ENCODE measurements at places on chromosomes 13 and 19. TPM values are rescaled to one million over a fixed set of nuclear protein-coding genes. Genes with fewer than 3 reads are reported as not detected.

DNA sequence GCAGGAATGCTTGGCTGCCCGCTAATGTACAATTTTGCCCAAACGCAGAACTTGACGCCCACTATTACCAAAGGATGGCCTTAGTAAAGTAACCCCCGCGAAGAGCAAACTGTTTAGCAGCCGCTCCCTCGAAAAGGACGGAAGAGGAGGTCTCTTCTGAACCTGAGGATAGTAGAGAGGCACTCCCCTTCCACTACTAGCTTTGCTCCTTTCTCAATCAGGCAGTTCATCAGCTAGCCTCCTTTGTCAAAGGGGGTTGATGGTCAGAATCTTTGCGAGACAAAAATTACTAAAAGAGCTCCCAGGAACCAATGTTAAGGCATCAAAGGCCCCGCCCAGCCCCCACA lies 534 bp downstream of the CAB39L start:
- H3K4me1 ChIP-seq: peaks cover 50% of the 10 kb centered on the region
- H3K4me3 ChIP-seq: peak overlapping the region; percentile 95

GRCh38 chr19:43489310-43489709 lies 15.2 kb downstream of the PHLDB3 start:
- no peaks in the 10 kb centered on the region for H3K27me3 ChIP-seq
- H3K4me3 ChIP-seq: no peak overlapping the region
- no peak overlapping the region for H3K27ac ChIP-seq
- DNase-seq: no peak
- peaks cover under 1% of the 10 kb centered on the region for H3K36me3 ChIP-seq

DNA sequence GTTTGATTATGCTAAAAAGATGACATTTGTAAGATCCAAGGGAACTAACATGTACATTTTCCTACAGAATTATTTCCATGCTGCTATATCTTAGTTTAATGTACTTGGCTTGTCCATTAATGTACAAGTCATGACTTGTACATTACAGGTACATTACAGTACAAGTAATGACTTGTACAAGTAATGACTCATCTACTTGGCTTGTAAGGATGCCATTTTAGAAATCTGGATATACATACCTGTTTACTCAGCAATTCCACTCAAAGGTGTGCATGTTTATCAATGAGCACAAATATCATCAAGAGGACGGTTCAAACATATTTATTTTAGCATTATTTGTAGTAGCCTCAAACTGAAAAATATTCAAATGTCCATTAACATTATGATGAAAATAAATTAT lies 87.0 kb upstream of the TRPC4 start:
- DNase-seq: no peak
- H3K4me3 ChIP-seq: no peak overlapping the region
- H3K27me3 ChIP-seq: no peaks in the 10 kb centered on the region
- H3K4me1 ChIP-seq: no peaks in the 10 kb centered on the region
- H3K36me3 ChIP-seq: no peaks in the 10 kb centered on the region

GRCh38 chr19:1000095-1000494 lies at the start of gene GRIN3B:
Gene GRIN3B (plus strand): TSS chr19:1000419. CDS start chr19:1000438, 19 bp downstream.
- DNase-seq: peak; percentile 73
- no peak within 1 kb of the TSS for H3K4me3 ChIP-seq
- H3K36me3 ChIP-seq: no peaks in the 10 kb centered on the region
- H3K27me3 ChIP-seq: peaks cover 34% of the 10 kb centered on the region
- H3K4me1 ChIP-seq: peaks cover 14% of the 10 kb centered on the region

GRCh38 chr19:11530432-11530831 lies 1.5 kb upstream of the ECSIT start:
- H3K4me1 ChIP-seq: peaks cover 27% of the 10 kb centered on the region
- H3K27me3 ChIP-seq: no peaks in the 10 kb centered on the region
- peak; percentile 35 for DNase-seq
- H3K36me3 ChIP-seq: peaks cover 4% of the 10 kb centered on the region
- no peak overlapping the region for H3K27ac ChIP-seq

DNA sequence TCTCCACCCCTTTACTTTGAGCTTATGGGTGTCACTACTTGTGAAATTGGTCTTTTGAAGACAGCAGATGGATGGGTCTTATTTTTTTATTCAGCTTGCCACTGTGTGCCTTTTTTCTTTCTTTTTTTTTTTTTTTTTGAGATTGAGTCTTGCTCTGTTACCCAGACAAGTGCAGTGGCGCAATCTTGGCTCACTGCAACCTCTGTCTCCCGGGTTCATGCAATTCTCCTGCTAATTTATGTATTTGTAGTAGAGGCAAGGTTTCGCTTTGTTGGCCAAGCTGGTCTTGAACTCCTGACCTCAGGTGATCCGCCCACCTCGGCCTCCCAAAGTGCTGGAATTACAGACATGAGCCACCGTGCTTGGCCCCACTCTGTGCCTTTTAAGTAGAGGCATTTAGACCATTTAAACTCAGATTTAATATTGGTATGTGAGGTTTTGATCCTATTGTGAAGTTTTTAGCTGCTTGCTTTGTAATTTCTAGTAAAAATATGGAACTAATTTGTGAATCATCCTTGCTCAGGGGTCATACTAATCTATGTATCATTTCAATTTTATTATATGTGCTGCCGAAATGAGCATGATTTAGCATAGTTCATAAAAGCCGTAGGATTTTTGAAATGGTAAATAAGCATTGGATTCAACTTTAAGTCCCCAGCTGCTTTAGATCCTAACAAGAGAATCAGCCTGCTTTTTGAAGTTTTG lies 584.5 kb downstream of the SLITRK1 start:
- H3K4me1 ChIP-seq: no peaks in the 10 kb centered on the region
- H3K27ac ChIP-seq: no peak overlapping the region
- no peak overlapping the region for H3K4me3 ChIP-seq
- no peaks in the 10 kb centered on the region for H3K36me3 ChIP-seq

GRCh38 chr13:53204598-53204997 lies 176.0 kb downstream of the OLFM4 start:
- H3K27me3 ChIP-seq: no peaks in the 10 kb centered on the region
- no peak overlapping the region for H3K27ac ChIP-seq
- H3K4me3 ChIP-seq: no peak overlapping the region
- no peak for DNase-seq
- no peaks in the 10 kb centered on the region for H3K4me1 ChIP-seq

- DNase-seq: no peak
- peak overlapping the region; percentile 96 for H3K27ac ChIP-seq
- no peak overlapping the region for H3K4me3 ChIP-seq
- peaks cover 55% of the 10 kb centered on the region for H3K4me1 ChIP-seq
Observed at GRCh38 chr13:40191186-40191980, 475.1 kb downstream of the FOXO1 start.

DNA sequence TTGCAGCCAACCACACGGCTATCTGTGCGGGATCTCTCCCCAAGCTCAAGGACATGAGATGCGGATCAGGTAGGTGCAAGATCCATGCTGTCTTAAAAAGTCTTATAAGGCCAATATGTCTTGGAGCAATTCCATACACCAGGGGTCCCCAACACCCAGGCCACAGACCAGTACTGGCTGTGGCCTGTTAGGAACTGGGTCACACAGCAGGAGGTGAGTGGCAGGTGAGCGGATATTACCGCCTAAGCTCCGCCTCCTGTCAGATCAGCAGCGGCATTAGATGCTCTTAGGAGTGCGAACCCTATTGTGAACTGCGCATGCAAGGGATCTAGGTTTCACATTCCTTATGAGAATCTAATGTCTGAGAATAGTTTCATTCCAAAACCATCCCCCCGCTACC lies 68.8 kb upstream of the ZNF599 start:
- DNase-seq: no peak
- no peak overlapping the region for H3K27ac ChIP-seq
- H3K4me1 ChIP-seq: no peaks in the 10 kb centered on the region

- no peak overlapping the region for H3K4me3 ChIP-seq
- DNase-seq: no peak
- H3K27ac ChIP-seq: no peak overlapping the region
- no peaks in the 10 kb centered on the region for H3K36me3 ChIP-seq
- H3K4me1 ChIP-seq: peaks cover 7% of the 10 kb centered on the region
Observed at GRCh38 chr19:17598953-17599352, 43.5 kb downstream of the COLGALT1 start.

DNA sequence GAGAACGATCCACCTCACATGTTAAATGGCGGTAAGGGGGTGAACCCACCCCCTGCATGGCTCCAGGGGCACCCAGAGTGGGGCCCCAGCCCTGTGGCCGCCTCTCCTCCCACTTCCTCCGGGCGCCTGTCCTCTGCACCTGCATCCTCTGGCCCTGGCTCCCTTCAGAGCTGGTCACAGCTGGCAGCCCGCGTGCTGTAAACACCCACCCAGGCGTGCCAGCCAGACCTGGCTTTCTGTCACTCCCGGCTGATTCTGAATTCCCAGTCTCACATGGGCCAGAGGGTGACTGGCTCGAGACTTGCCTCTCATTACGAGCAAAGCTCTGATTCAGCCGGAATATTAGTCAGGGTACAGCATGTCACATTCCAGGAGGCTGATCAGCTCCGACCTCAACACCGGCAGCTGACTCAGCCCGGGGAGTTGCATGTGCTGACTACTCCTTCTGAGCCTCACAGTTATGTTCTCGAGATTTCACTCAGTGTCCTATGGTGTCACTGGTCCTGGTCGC lies 75.1 kb downstream of the GNG7 start:
- H3K4me1 ChIP-seq: peaks cover 21% of the 10 kb centered on the region
- H3K27me3 ChIP-seq: no peaks in the 10 kb centered on the region

GRCh38 chr13:20403826-20404225 lies 121.8 kb downstream of the CRYL1 start:
- peaks cover 14% of the 10 kb centered on the region for H3K36me3 ChIP-seq
- no peaks in the 10 kb centered on the region for H3K27me3 ChIP-seq
- no peak for DNase-seq
- peaks cover 33% of the 10 kb centered on the region for H3K4me1 ChIP-seq

GRCh38 chr19:56740501-56740900 lies 68.9 kb upstream of the ZNF835 start:
- H3K27me3 ChIP-seq: no peaks in the 10 kb centered on the region
- no peak overlapping the region for H3K4me3 ChIP-seq
- no peak overlapping the region for H3K27ac ChIP-seq
- no peak for DNase-seq
- no peaks in the 10 kb centered on the region for H3K4me1 ChIP-seq

GRCh38 chr13:101492251-101492910 lies 39.9 kb downstream of the ITGBL1 start:
- peaks cover 4% of the 10 kb centered on the region for H3K27me3 ChIP-seq
- no peaks in the 10 kb centered on the region for H3K36me3 ChIP-seq
- no peak overlapping the region for H3K4me3 ChIP-seq
- H3K4me1 ChIP-seq: no peaks in the 10 kb centered on the region
- no peak for DNase-seq

- H3K4me3 ChIP-seq: no peak overlapping the region
- DNase-seq: no peak
- H3K4me1 ChIP-seq: no peaks in the 10 kb centered on the region
- no peak overlapping the region for H3K27ac ChIP-seq
- no peaks in the 10 kb centered on the region for H3K36me3 ChIP-seq
Observed at GRCh38 chr13:59478908-59479307, 684.8 kb downstream of the DIAPH3 start.

- no peak overlapping the region for H3K4me3 ChIP-seq
- H3K36me3 ChIP-seq: peaks cover 94% of the 10 kb centered on the region
- H3K4me1 ChIP-seq: no peaks in the 10 kb centered on the region
- no peak overlapping the region for H3K27ac ChIP-seq
Observed at GRCh38 chr19:9566729-9567128, 17.6 kb downstream of the ZNF121 start.

Gene TLE6
- 2.0 TPM for total RNA-seq

Gene SIGLEC10
- 0.88 TPM for total RNA-seq

Gene CYP4F2
- not detected for total RNA-seq

Gene WDR88
- not detected for total RNA-seq

Gene PCDH8
- not detected for total RNA-seq

Gene SERP2
- total RNA-seq: not detected

Gene ZSCAN1
- not detected for total RNA-seq

Gene FCAR
- total RNA-seq: not detected

Gene WDR18
- total RNA-seq: 44.3 TPM
